ENCODE measurements at places on chromosomes 4 and X.
A peak's percentile ranks its signal among the peaks of the same experiment; 100 is the strongest.

DNA sequence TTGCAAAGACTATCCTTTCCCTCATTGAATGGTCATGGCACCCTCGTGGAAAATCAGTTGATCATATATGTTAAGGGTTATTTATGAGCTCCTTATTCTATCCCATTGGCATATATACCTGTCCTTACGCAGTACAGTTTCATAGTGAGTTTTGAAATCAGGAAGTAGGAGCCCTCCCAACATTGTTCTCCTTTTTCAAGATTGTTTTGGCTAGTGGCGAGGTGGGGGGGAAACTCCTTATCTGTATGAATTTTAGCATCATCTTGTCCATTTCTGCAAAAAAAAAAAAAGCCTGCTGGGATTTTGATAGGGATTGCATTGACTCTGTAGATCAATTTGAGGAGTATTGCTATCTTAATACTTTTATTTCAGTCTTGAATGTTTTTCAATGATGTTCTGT, 2.5 kb upstream of the USP9X start:
- no peak for DNase-seq

- DNase-seq, result no peak
Measured at GRCh38 chr4:37000281-37000680, 244.3 kb upstream of the NWD2 start.

DNA sequence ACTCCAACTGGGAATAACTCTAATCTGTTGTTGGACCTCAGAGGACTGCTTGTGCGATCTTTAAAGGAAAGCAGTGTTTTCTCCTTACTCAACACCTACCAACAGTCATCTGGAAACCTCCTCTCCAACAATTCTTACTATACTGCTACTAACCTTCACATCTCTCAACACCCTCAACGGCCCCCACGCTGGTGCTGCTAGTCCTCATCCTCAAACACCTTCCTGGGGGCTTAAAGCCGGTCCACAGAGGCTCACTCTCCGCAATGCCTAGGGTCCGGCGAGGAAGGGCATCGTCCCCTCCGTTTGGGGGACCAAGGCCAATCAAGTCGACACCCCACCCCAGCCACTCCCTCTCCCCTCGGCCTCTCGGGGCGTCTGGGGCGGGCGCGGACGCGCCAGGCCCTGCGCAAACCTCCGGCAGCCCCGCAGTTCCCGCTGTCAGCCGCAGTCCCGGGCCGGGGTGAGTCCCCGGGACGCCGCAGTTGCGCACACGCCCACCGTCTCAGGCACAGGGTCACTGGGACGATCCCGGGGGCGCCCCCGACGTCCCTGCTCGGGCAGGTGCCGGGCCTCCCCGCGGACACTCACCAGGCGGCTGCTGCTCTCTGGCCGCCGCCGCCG, 418 bp downstream of the TAB3 start:
- DNase-seq, result no peak

- peak; percentile 63 for DNase-seq
Measured at GRCh38 chr4:77618383-77619241, 13.0 kb downstream of the CXCL13 start.

DNA sequence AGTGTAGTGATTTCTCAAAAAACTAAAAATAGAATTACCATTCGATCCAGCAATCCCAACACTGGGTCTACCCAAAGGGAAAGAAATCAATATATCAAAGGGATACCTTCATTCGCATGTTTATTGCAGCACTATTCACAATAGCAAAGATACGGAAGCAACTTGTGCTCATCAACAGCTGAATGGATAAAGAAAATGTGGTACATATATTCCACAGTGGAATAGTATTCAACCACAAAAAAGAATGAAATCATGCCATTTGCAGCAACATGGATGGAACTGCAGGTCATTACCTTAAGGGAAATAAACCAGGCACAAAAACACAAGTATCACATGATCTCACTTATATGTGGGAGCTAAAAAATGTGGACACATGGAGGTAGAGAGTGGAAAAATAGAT, 42.7 kb upstream of the NKAP start:
- DNase-seq, result no peak

- DNase-seq, result no peak
Measured at GRCh38 chr4:173777921-173778320, 247.9 kb upstream of the HAND2 start.

GRCh38 chrX:8027827-8028226, 100.6 kb upstream of the PNPLA4 start:
- no peak for DNase-seq

GRCh38 chrX:694800-695199, 64.2 kb downstream of the SHOX start:
- DNase-seq, result no peak

DNA sequence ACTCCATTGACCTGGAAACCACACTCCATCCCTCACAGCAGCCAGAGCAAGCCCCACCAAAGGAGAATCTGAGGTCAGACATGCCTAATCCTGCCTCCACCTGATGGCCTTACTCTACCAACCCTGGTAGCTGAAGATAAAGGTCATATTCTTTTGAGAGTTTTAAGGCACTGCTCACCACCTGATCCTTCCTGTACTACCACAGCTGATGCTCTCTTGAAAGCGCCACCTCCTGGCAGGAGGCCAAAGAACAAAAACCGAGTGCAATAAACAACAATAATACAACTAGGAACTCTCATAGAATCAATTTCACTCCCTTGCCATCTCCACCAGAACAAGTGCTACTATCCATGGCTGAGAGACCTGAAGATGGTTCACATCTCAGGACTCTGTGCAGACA, 301.6 kb downstream of the NAF1 start:
- no peak for DNase-seq

GRCh38 chr4:122658377-122658776, 37.5 kb upstream of the IL21 start:
- DNase-seq, result no peak

DNA sequence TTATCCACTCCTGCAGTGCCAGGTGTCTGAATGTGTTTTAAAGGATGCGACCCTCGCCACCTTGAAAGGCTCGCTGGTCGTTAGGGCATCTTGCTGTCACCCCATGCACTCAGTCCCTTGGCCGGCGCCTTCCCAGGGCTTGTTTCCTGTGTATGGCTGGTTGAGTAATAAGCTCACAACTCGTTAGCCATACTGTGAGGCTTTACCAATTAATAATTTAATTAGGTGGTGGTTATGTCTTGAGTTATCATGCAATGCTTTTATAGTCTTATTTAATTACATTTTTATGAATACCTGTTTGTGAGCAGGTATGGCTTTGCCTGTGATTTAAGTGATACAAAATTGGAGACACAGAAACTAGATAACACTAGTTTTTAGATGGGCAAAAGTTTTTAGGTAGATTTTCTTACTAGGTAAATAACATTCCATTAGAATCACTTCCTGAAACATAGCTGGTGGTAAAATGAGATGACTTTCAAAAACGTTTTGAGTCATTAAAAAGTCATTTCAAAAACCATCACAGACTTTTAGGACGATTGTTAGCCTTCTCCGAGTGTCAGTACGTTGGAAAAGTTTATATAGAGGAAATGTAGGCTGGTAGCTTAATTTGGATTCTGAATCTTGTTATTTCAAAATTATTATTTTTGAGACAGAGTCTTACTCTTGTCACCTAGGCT, 18.2 kb downstream of the PTTG2 start:
- DNase-seq, result no peak

DNA sequence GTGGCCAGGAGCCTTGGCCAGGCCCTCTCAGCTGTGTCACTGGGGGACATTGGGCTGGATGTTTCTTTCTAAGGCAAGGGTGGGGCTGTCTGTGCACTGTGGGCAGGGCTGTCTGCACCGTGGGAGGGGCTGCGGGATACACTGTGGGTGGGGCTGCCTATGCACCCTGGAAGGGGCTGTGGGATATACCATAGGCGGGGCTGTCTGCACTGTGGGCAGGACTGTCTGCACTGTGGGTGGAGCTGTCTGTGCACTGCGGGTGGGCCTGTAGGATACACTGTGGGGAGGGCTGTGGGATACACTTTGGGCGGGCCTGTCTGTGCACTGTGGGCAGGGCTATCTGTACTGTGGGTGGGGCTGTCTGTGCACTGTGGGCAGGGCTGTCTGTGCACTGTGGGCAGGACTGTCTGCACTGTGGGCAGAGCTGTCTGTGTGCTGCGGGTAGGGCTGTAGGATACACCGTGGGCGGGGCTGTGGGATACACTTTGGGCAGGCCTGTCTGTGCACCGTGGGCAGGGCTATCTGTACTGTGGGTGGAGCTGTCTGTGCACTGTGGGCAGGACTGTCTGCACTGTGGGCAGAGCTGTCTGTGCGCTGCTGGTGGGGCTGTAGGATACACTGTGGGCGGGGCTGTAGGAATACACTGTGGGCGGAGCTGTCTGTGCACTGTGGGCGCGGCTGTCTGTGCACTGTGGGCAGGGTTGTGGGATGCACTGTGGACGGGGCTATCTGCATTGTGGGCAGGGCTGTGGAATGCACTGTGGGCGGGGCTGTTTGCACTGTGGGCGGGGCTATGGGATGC, 31.1 kb downstream of the ACOX3 start:
- no peak for DNase-seq

GRCh38 chrX:40700640-40701342, 34.6 kb downstream of the MED14 start:
- DNase-seq, result no peak

GRCh38 chrX:113048896-113049295, 208.3 kb upstream of the AMOT start:
- no peak for DNase-seq

- no peak for DNase-seq
Measured at GRCh38 chr4:52196606-52197130, 145.6 kb downstream of the SPATA18 start.

- no peak for DNase-seq
Measured at GRCh38 chrX:123476611-123477219, 256.1 kb downstream of the THOC2 start.

GRCh38 chr4:114986133-114986532, 127.3 kb downstream of the NDST4 start:
- no peak for DNase-seq

DNA sequence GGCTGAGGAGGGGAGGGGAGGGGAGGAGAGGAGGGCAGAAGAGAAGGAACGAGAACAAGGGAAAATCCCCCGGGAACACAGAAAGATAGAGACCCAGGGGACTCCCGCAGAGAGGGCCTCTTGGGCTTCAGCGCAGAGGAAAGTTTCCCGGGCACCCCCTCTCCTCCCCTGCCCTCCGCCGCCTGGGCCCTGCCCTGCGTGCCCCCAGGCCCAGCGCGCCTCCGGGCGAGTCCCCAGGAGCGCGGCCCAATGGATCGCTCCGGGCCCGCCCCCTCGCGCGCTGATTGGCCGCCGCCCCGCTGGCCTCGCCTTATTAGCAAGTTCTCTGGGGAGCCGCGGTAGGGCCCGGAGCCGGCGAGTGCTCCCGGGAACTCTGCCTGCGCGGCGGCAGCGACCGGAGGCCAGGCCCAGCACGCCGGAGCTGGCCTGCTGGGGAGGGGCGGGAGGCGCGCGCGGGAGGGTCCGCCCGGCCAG, at the start of gene MSX1:
TSS of gene MSX1 (plus strand) at position 341 of the 474 bp plus-strand sequence. CDS start 235 bp downstream, outside the sequence.
- DNase-seq, result peak; percentile 77

DNA sequence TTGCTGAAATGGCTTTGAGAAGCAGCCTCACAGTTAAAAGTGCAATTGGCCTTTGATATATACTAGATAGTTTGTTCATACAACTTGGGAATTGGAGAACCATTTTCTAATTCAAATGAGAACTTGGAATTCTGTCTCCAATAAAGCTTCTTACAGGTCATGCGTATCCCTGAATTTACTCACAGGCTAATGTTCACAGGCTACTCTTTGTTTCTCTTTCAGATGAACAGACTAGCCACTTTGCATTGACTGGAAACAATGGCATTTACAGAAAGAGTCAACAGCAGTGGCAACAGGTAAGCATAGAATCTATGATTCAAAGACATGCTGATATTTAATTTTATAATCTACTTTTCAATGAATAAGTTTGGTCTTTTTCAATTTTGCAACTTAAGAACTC, 13.5 kb downstream of the AFF1 start:
- no peak for DNase-seq

DNA sequence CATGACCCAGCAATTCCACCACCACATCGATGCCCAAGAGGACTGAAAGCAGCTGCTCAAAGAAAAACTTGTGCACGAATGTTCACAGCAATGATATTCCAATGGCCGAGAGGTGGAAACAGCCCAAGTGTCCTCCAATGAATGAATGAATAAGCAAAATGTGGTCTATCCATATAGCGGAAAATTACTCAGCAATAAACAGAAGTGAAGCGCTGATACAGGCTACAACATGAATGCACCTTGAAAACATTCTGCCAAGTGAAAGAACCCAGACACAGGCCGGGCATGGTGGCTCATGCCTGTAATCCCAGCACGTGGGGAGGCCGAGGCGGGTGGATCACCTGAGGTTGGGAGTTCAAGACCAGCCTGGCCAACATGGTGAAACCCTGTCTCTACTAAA, 5.2 kb upstream of the SLC2A9 start:
- DNase-seq, result no peak

- DNase-seq, result no peak
Measured at GRCh38 chr4:13521047-13521446, 23.3 kb downstream of the NKX3-2 start.

GRCh38 chrX:16754019-16754418, 32.2 kb upstream of the TXLNG start:
- no peak for DNase-seq

DNA sequence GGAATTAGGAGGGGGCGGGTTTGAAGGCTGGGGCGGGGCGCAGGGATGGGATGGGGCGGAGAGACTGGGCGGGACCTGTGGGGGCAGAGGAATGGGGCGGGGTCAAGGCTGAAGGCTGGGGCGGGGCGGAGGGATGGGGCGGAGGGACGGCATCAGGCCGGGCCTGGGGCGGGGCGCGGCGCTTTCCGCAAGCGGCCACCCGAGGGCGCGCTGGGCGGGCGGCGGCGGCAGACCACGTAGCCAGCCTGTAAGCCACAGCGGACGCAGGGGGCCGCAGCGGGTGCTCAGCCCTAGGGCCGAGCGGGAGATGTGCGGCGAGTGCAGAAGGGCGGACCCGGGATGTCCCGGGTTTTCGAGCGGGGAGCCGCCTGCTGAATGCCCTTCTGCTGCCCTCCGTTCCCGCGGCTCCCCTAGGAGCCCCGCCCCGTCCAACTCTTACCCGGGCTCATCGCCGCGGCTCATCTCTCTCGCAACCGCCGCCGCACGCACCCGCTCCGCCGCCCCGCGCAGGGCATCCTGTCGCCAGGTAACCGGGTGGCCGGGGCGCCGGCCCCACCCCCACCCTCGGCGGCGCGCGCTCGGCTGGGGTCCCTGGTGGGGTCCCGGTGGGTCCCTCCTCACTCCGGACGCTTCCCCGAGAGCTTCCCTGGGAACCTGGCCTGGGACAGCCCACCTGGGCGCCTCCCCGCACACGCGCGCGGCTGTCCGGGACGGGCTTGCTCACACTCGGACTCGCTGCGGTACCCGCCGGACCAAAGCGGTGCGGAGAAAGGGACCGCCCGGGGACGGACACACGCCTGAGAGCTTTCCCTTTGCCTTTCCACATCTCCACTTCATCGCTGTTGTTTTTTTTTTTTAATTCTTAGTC, at the start of gene CCDC110:
TSS of gene CCDC110 (minus strand) at position 499 of the 868 bp plus-strand sequence. CDS start at position 449, 50 bp downstream.
- DNase-seq, result peak; percentile 81

Data from breast epithelium (tissue), 4 donors.